ENCODE measurements at places on chromosomes 2 and 18.

DNA sequence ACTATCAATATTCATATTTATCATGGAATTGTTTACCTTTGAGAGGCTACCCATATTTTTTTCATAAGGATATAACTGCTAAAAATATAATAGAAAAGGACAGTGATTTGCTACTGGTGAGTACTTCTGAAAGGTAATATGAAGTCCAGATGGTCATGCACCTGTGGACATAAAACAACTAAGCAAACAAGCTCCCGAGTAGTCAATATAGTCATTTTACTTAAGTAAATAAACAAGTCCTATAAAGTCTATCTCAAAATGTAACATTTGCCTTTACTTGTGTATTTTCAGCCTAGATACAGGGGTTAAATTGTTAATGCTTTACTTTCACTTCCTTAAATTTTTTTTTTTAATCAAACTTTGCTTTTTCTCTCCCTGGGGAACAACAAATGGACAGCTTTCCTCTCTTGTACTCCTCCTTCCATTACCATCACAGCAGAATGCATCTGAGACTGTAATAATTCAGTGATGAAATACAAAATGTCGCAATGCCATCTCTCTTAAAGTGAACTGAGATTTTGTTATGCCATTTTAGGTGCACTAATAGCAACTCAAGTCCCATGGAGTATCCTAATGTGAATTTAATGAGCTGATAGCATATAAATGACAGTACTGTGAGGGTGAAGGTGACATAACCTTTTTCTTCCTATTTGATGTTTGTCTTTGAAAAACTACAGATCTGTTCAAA, 1325.4 kb upstream of the ZEB2 start:
- no peaks in the 10 kb centered on the region for H3K4me1 ChIP-seq
- DNase-seq, result no peak
- H3K36me3 ChIP-seq, result no peaks in the 10 kb centered on the region
- no peaks in the 10 kb centered on the region for H3K27me3 ChIP-seq
- H3K4me3 ChIP-seq, result no peak overlapping the region
- no peak overlapping the region for H3K27ac ChIP-seq

- no peaks in the 10 kb centered on the region for H3K4me1 ChIP-seq
- no peak for DNase-seq
- no peaks in the 10 kb centered on the region for H3K27me3 ChIP-seq
- no peaks in the 10 kb centered on the region for H3K36me3 ChIP-seq
- no peak overlapping the region for H3K4me3 ChIP-seq
- no peak overlapping the region for H3K27ac ChIP-seq
These were observed 238.5 kb downstream of the ZBTB7C start for GRCh38 chr18:48170651-48171050.

DNA sequence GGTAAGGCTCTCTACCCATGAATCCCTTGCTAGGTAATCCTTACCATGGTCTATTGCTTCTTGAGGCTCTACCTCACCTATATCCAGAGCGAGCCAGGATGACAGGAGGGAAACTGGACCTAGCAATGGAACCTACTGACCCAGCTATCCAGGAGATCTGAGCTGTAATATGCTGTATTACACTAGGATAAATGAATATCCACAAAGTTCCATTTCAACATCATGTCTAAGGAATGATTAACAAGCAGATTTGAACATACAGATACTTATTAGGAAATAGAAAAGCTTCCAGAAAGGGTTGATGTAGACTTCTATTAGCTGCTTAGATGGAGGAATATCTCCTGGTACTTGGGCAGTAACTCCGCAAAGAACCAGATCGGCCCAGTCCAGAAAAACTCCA, 110.1 kb downstream of the BAZ2B start:
- no peak overlapping the region for H3K27ac ChIP-seq
- no peaks in the 10 kb centered on the region for H3K27me3 ChIP-seq
- no peak overlapping the region for H3K4me3 ChIP-seq

DNA sequence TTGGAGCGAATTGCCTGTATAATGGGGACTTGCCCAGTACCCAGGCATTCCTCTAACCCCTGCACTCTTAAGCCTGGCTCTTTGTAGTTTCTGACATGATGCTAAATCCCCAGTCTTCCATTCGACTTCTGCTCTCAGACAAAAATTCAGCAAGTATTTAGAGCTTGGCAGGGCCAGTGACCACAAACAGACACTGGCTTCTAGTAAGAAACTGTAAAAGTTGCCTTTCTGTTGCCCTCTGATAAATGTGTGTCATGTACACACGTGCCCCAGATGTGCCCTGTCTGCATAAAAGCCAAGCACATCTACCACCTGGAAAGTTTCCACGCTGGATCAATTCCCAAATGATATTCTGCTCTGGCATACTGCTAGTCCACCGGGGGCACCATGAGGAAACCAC, 18.0 kb downstream of the PAX3 start:
- no peak overlapping the region for H3K4me3 ChIP-seq
- H3K4me1 ChIP-seq, result no peaks in the 10 kb centered on the region
- H3K36me3 ChIP-seq, result no peaks in the 10 kb centered on the region

- H3K27me3 ChIP-seq, result no peaks in the 10 kb centered on the region
- H3K4me3 ChIP-seq, result no peak overlapping the region
- H3K4me1 ChIP-seq, result peaks cover 30% of the 10 kb centered on the region
These were observed 17.5 kb downstream of the YWHAQ start for GRCh38 chr2:9613291-9613690.

DNA sequence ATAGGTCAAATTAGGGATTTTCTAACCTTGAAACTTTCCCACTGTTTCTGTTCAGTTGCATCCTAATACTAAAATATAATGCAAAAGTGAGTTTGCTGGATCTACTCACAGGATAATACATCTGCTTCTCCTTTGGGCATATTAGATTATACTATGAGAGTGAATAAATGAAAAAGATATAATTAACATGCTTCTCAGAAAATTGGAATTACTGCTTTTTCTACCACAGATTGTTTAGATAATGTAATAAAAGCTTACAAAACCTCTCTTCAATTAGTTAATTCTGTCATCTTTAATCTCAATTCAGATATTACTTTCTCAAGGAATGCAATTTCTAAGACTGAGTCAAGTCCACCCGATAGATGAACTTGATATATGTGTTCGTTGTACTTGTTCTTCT, 1077.2 kb upstream of the CDH2 start:
- no peaks in the 10 kb centered on the region for H3K36me3 ChIP-seq
- no peaks in the 10 kb centered on the region for H3K27me3 ChIP-seq
- no peaks in the 10 kb centered on the region for H3K4me1 ChIP-seq
- no peak for DNase-seq
- no peak overlapping the region for H3K4me3 ChIP-seq
- H3K27ac ChIP-seq, result no peak overlapping the region

DNA sequence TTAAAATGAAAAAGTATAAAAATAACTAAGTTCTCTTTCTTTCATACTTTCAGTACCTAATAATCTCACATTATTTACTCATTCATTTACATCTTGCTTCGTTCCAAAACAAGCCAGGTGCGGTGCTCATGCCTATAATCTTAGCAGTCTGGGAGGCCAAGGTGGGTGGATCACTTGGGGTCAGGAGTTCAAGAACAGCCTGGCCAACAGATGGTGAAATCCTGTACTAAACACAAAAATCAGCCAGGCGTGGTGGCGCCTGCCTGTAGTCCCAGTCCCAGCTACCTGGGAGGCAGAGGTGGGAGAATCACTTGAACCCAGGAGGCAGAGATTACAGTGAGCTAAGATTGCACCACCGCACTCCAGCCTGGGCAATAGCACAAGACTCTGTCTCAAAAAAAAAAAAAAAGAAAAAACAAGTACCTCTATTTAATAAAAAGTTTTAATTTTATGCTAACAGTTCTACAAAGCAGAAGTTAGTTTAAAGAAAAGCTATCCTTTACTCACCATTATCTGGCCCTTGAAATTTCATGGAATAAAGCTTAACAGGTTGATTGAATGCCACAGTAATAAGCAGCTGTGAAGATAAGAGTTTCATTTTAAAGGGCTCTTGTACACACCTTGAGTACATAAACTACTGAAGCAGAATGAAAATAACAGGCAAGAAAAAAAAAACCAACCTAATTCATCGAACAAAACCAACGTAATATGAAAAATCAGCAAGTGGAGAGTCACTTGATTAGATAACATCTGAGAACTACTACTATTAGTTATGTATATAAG, 22.5 kb downstream of the TXNL1 start:
- no peaks in the 10 kb centered on the region for H3K4me1 ChIP-seq
- no peak for DNase-seq
- H3K36me3 ChIP-seq, result peaks cover 47% of the 10 kb centered on the region

GRCh38 chr2:234429265-234429664, 67.6 kb downstream of the ARL4C start:
- no peak overlapping the region for H3K4me3 ChIP-seq
- no peaks in the 10 kb centered on the region for H3K27me3 ChIP-seq
- H3K36me3 ChIP-seq, result no peaks in the 10 kb centered on the region
- H3K27ac ChIP-seq, result peak overlapping the region; percentile 93

DNA sequence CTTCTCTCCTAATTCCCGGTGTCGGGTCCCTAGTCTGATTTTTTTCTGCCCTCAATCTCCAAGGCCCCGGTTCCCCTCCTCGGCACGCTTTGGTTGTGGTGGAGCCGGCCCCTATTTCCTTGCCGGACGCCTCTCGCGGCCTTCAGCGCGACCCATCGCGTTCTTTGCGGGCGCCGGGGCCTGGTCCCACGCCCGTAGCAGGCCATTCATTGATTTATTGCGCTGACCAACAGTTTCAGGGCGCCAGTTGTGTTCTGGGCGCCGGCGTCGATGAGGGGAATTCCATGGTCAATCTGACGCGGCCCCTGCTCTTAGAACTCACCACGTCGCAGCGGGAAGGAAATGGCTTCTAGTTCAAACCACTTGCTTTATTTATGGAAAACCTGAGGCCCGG, 396 bp downstream of the CNOT9 start:
- peak; percentile 38 for DNase-seq
- H3K27ac ChIP-seq, result peak overlapping the region; percentile 96
- H3K27me3 ChIP-seq, result no peaks in the 10 kb centered on the region
- H3K4me3 ChIP-seq, result peak overlapping the region; percentile 78
- H3K36me3 ChIP-seq, result peaks cover 7% of the 10 kb centered on the region
- peaks cover 31% of the 10 kb centered on the region for H3K4me1 ChIP-seq

DNA sequence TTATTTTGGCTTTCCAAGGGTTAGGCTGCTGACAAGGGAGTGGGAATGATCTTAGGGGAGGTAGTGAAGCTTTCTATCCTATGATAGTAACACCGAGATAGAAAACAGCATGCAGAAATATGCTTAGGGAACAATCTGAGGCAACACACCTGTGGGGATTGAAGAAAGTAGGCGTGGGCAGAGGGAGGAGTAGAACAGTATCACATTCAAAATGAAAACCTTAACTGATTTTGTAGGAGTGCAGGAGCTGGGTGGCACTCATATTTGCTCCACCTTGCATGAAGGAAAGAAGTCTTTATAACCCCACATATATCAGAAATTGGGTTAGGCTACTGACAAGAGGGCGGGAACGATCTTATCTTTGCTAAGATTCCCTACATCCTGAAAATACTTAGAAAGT, 762.2 kb upstream of the CNTNAP5 start:
- no peak for DNase-seq
- H3K27me3 ChIP-seq, result no peaks in the 10 kb centered on the region
- no peak overlapping the region for H3K27ac ChIP-seq
- no peak overlapping the region for H3K4me3 ChIP-seq
- no peaks in the 10 kb centered on the region for H3K4me1 ChIP-seq
- no peaks in the 10 kb centered on the region for H3K36me3 ChIP-seq

DNA sequence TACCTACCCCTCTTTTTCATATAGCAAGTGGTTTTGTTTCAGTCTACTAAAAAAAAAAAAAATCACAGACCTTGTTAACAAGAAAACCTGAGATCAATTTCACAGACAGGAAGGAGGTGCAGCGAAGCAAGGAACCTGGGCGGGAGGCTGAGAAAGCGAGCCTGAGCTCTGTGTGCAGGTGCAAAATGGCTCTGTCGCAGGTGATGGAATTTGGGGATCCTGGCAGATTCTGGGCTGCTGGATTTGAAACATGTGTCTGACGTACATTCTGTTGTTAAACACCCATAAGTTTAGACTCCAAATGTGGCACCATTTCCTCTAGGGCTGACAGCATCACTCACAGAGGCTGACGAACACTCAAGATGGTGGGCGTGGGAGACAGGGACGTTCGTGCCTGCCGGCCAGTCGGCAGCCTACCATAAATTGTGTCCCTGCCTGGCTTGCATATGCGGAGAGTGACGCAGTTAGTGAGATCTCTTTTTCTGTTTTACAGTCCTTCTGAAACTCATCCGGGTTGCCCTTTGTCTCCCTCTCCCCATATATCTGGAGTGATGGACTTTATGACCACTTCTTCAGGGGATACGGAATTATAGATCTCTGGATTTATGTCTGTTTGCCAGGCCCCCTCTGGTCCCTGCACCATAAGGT, 8.8 kb upstream of the DDX1 start:
- no peak overlapping the region for H3K4me3 ChIP-seq
- H3K36me3 ChIP-seq, result no peaks in the 10 kb centered on the region
- no peaks in the 10 kb centered on the region for H3K4me1 ChIP-seq
- H3K27me3 ChIP-seq, result no peaks in the 10 kb centered on the region
- H3K27ac ChIP-seq, result no peak overlapping the region
- no peak for DNase-seq

GRCh38 chr18:59696311-59697235, 650 bp downstream of the CCBE1 start:
- peaks cover 8% of the 10 kb centered on the region for H3K27me3 ChIP-seq
- no peak overlapping the region for H3K4me3 ChIP-seq
- no peaks in the 10 kb centered on the region for H3K4me1 ChIP-seq
- no peaks in the 10 kb centered on the region for H3K36me3 ChIP-seq

GRCh38 chr18:41666231-41666630, 288.8 kb upstream of the PIK3C3 start:
- H3K27ac ChIP-seq, result no peak overlapping the region
- no peak overlapping the region for H3K4me3 ChIP-seq
- H3K27me3 ChIP-seq, result no peaks in the 10 kb centered on the region
- DNase-seq, result no peak
- no peaks in the 10 kb centered on the region for H3K4me1 ChIP-seq
- no peaks in the 10 kb centered on the region for H3K36me3 ChIP-seq

GRCh38 chr2:144516411-144516980, 3.4 kb downstream of the ZEB2 start:
- H3K27ac ChIP-seq, result no peak overlapping the region
- peaks cover 26% of the 10 kb centered on the region for H3K4me1 ChIP-seq
- peak overlapping the region; percentile 56 for H3K4me3 ChIP-seq
- no peak for DNase-seq
- H3K36me3 ChIP-seq, result no peaks in the 10 kb centered on the region

DNA sequence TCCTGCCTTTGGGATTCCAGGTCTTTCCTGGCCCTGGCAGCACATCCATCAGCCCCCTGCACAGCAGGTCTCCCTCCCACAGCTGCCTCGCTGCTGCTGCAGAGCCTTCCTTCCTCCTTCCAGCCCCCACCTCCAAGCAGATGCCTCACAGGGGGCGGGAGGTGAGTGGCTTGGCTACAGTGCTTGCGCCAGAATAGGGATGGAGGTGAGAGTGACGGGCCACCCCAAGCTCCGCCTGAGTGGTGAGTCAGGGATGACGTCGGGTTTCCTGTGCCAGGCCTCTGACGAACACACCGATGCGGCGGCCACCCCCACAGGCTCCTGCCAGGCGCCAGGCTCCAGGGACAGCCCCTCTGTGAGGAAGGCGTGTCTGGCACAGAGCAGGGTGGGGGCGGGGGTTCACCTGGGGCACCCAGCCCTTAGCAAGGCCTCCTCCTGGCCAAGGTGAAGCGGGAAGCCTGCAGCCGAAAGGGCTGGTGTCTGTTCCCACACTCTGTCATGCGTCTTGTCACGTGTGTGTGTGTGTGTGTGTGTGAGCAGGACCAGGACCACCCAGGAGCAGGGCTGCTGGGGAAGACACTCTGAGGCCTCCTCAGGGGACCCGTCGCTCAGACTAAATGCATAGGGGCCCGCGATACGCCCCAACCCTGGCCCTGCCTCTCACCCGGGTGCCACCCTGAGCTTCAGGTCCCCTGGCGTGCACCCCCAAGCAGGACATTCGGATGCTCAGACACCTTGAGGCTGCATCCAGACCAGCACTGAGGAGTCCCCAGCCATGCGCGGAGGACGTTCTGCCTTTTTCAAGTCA, 3.4 kb upstream of the DUSP2 start:
- peak overlapping the region; percentile 99 for H3K27ac ChIP-seq
- H3K4me3 ChIP-seq, result peak overlapping the region; percentile 45
- H3K36me3 ChIP-seq, result no peaks in the 10 kb centered on the region
- peak; percentile 98 for DNase-seq

Measured in naive thymus-derived CD4-positive, alpha-beta T cell (primary cell).